Hepatocyte (in vitro differentiated cells): ENCODE measurements at places on chromosomes 7 and 10. TPM values are rescaled to one million over a fixed set of nuclear protein-coding genes. Genes with fewer than 3 reads are reported as not detected.
A peak's percentile ranks its signal among the peaks of the same experiment; 100 is the strongest.

PKD1L1 gene
- polyA plus RNA-seq, result 0.07 TPM in 1 of 2 replicates, not detected in the other

SLC18A2 gene
- polyA plus RNA-seq, result 0.84 and 1.6 TPM in 2 replicates

- no peak for DNase-seq
- no peak overlapping the region for H3K27ac ChIP-seq
- no peaks in the 10 kb centered on the region for H3K36me3 ChIP-seq
These were observed 227.7 kb downstream of the SKIDA1 start for GRCh38 chr10:21297603-21298383.

AGMO gene
- 4.0 and 6.5 TPM in 2 replicates for polyA plus RNA-seq

POLR2J gene
- polyA plus RNA-seq, result 77.4 and 83.2 TPM in 2 replicates

PRLHR gene
- polyA plus RNA-seq, result not detected in 2 replicates

ADK gene
- 46.7 and 49.1 TPM in 2 replicates for polyA plus RNA-seq

DNA sequence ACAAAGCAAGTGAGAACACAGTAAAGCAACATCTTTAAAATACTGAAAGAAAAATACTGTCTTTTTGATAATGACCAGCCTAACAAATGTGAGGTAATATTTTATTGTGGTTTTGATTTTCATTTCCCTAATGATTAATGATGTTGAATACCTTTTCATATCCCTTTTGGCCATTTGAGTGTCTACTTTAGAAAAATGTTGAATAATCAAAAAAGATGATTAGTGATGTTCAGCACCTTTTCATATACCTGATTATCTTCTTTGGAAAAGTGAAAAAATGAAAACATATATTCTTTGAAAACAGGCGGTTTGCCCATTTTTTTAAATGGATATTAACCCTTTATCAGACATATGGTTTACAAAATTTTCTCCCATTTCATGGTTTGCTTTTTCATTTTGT, 32.2 kb upstream of the EPHB6 start:
- H3K4me1 ChIP-seq, result no peaks in the 10 kb centered on the region
- no peaks in the 10 kb centered on the region for H3K36me3 ChIP-seq
- no peak overlapping the region for H3K4me3 ChIP-seq
- no peak for DNase-seq

DNA sequence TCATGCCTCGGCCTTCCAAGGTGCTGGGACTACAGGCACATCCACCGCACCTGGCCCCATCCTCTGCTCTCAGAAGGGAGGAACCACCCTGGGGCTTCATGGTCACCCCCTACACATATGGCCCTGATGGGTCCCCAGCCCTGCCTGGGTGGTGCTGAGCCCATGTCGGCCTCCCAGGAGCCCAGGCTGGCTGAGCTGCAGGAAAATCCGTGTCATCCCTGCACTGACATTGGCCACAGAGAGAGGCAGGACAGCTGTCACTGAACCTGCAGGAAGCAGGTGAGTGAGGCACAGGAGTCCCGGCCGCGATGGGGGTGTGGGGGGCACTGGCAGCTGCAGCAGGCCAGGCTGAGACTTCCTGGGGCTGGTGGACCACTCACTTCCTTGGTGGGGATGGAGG, 8.0 kb downstream of the GRIFIN start:
- no peaks in the 10 kb centered on the region for H3K27me3 ChIP-seq
- no peak overlapping the region for H3K27ac ChIP-seq
- H3K36me3 ChIP-seq, result no peaks in the 10 kb centered on the region
- no peak for DNase-seq

VPS37D gene
- polyA plus RNA-seq, result 7.5 and 9.5 TPM in 2 replicates

DNA sequence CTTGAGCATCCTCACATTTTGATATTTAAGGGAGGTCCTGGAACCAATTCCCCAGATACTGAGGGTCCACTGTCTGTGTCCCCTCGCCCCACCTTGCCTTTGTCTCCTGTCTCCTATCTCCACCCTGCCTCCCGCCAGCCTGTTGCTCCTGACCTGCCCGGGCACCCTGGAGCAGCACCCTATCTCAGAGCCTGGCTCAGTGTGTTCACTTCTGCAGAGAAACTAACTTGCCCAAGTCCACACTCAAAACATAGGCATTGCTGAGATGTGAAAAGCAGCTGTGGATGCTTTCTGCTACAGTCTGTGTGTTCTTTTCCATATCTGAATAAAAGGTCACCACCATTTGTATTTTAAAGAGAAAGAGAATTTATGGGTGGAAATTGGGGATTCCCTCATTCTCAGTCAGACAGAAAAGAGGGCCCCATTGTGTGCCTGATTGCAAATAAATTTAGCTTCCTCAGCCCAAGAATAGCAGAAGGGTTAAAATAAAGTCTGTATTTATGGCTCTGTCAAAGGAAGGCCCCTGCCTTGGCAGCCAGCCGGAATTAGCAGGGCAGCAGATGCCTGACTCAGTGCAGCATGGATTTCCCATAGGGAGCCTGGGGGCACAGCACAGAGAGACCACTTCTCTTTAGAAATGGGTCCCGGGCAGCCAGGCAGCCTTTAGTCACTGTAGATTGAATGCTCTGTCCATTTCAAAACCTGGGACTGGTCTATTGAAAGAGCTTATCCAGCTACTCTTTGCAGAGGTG, 161.3 kb downstream of the EGFR start:
- H3K27me3 ChIP-seq, result no peaks in the 10 kb centered on the region
- peak overlapping the region; percentile 85 for H3K27ac ChIP-seq
- H3K4me1 ChIP-seq, result peaks cover 60% of the 10 kb centered on the region
- H3K36me3 ChIP-seq, result no peaks in the 10 kb centered on the region
- DNase-seq, result no peak
- H3K4me3 ChIP-seq, result no peak overlapping the region

GRCh38 chr10:13180788-13181187, 19.4 kb downstream of the MCM10 start:
- no peak overlapping the region for H3K27ac ChIP-seq
- no peak overlapping the region for H3K4me3 ChIP-seq
- no peak for DNase-seq

DNA sequence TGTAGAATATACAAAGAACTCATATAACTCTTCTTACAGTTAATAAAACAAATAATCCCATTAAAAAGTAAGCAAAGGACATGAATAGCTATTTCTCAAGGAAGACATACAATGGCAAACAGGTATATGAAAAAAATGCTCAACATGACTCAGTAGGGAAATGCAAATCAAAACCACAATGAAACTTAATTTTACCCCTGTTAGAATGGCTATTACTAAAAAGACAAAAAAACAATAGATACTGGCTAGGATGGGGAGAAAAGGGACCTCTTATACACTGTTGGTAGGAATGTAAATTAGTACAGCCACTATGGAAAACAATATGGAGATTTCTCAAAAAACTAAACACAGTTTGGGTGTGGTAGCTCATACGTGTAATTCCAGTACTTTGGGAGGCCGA, 37.8 kb downstream of the HERPUD2 start:
- no peak for DNase-seq
- H3K27me3 ChIP-seq, result no peaks in the 10 kb centered on the region
- no peaks in the 10 kb centered on the region for H3K4me1 ChIP-seq
- no peak overlapping the region for H3K4me3 ChIP-seq
- H3K36me3 ChIP-seq, result no peaks in the 10 kb centered on the region

CHN2 gene
- 12.3 and 13.7 TPM in 2 replicates for polyA plus RNA-seq

DNA sequence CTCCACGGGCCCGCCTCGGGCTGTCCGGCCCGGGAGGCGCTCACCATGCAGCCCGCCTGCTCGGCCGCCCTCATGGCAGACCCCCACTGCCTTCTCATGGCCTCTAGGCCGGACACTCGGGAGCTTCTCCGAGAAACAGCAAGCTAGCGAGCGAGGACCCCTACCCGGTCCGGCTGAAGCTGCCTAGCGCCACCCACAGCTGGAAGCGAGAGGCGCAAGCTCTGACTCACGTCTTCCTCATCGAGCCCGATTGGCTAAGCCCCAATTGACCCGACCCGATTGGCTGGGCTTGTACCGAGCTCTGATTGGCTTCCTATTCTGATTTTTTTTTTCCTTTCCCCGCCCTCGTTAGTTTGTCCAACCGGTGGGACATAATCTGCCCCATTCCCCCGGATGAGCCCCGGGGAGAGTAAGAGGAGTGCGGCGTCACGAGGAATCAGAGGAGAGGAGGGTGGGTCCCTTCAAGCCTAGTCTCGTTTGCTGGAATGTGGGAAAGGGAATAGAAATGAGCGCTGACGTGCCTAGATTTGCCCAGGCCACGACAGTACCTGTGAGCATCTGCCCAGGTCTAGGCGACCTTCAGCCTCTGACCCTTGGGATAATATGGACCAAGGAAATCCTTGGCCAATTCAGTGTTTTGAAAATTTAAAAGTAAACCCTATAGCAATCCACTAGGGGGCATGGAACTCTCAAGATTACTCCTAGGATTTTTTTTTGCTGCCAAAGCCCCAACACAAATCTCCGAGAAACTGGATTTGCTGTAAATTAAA, at the start of gene TYSND1:
Gene TYSND1, minus strand, starts transcription at position 212 of the 770 bp plus-strand sequence. Its CDS starts 114 bp downstream, at position 98.
- peak; percentile 99 for DNase-seq
- H3K27me3 ChIP-seq, result no peaks in the 10 kb centered on the region
- H3K4me1 ChIP-seq, result peaks cover 16% of the 10 kb centered on the region

KLF14 gene
- 0.16 and 0.46 TPM in 2 replicates for polyA plus RNA-seq

HKDC1 gene
- 19.5 and 23.6 TPM in 2 replicates for polyA plus RNA-seq

DNA sequence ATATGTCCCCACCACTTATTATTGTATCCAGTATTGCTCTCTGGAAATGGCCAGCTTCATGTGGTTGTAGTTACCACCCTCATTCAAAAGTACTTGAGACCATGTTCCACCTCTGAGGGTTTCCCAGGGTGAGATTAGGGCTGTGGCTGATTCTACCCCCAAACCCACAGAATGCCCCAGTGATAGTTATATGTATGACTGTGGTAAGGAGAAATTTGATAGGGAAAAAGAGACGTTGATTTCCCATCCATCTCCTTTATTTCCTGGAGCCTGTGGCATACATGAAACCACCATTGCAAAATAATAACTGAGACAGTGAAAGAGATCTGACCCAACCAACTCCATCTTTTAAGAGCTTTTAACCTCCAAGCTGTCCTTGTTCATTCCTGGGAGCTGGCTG, 25.2 kb downstream of the ARL5B start:
- H3K4me1 ChIP-seq, result no peaks in the 10 kb centered on the region
- H3K27ac ChIP-seq, result no peak overlapping the region
- no peaks in the 10 kb centered on the region for H3K36me3 ChIP-seq
- H3K27me3 ChIP-seq, result no peaks in the 10 kb centered on the region
- no peak overlapping the region for H3K4me3 ChIP-seq

DNA sequence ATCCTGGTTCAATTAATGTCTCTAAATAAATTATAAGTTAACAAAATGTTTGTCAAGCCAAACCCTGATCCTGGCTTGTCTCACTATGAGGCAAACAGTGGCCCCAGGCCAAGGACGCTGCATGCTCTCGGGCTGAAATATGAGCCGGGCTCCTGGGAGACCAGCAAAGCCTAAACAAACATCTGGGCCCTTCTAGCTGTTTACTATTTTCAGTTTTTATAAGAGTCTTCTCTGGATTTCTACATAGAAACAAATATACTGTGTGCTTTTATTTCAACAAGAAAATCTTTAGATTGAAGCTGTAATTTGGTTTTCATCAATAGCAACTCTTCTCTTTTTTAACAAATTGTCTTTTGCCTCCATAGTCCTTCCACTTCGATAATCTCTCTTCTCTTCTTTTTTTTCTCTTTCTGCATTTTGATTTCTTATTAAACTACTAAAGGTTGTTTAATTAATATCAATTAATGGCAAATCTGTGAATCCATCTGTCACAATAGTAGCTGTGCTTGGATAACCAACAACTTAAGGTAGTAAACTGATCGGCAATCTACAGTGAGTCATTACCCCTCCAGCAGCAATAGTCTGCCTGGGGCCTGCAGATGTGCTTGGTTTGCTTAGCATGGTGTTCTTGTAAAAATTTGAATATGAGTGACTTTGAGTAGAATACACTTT, 83.3 kb upstream of the DNAJC1 start:
- no peaks in the 10 kb centered on the region for H3K27me3 ChIP-seq
- no peaks in the 10 kb centered on the region for H3K36me3 ChIP-seq

- no peaks in the 10 kb centered on the region for H3K27me3 ChIP-seq
- H3K36me3 ChIP-seq, result no peaks in the 10 kb centered on the region
- no peak overlapping the region for H3K27ac ChIP-seq
- no peak for DNase-seq
- H3K4me3 ChIP-seq, result no peak overlapping the region
- H3K4me1 ChIP-seq, result no peaks in the 10 kb centered on the region
These were observed 66.9 kb upstream of the SEMA3A start for GRCh38 chr7:84261509-84261908.

DNA sequence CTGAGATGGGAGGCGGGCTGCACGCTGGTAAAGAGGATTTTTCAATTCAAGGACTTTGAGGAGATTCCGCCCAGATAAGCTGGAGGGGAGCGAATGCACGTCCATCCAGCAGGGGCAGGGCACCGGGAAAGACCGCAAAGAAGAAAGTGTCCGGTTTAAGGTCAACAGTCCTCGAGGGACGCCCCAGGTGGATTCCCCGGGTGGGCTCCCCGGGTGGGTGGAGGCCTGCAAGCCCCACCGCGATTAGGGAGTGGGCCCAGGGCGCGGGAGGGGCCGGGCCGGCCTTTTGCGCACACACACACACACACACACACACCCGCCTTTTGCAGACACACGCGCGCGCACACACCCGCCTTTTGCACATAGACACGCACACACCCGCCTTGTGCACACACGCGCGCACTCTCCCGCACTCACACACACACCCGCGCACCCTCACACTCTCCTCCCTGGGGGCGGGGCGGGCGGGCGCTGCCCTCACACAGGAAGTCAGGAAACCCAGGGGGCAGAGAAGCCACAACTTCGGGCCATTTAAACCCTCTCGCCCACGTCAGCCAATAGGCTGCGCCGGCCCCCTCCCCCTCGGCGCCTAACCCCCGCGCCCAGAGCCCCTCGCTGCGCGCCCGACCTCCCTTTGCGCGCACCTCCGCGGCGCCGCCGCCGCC, 615 bp downstream of the ARHGAP12 start:
- H3K4me1 ChIP-seq, result peaks cover 20% of the 10 kb centered on the region
- peak overlapping the region; percentile 99 for H3K27ac ChIP-seq
- H3K27me3 ChIP-seq, result no peaks in the 10 kb centered on the region
- H3K4me3 ChIP-seq, result peak overlapping the region; percentile 48

SLC16A12 gene
- polyA plus RNA-seq, result 2.4 and 5.9 TPM in 2 replicates

GRCh38 chr10:74824184-74824899, 2.1 kb upstream of the KAT6B start:
- peak overlapping the region; percentile 86 for H3K4me3 ChIP-seq
- peak overlapping the region; percentile 93 for H3K27ac ChIP-seq
- peaks cover 36% of the 10 kb centered on the region for H3K4me1 ChIP-seq
- H3K27me3 ChIP-seq, result no peaks in the 10 kb centered on the region
- DNase-seq, result peak; percentile 49

GRCh38 chr10:24027107-24027506, 181.8 kb upstream of the KIAA1217 start:
- H3K4me3 ChIP-seq, result no peak overlapping the region
- H3K27me3 ChIP-seq, result no peaks in the 10 kb centered on the region

AKR1C8 gene
- 0.19 TPM in 1 of 2 replicates, not detected in the other for polyA plus RNA-seq

DNA sequence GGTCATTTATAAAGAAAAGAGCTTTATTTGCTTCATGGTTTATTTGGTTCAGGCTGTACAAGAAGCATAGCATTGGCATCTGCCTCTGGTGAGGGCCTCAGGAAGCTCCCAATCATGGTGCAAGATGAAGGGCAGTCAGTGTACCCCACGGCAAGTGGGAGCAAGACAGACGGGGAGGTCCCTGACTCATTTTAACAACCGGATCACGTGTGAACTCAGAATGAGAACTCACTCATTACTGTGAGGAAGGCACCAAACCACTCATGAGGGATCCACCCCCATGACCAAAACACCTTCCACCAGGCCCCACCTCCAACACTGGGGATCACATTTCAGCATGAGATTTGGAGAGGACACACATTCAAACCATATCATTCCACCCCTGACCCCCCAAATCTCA, 15.7 kb upstream of the CRYGN start:
- H3K4me3 ChIP-seq, result no peak overlapping the region
- no peaks in the 10 kb centered on the region for H3K27me3 ChIP-seq
- DNase-seq, result no peak
- H3K27ac ChIP-seq, result no peak overlapping the region
- H3K4me1 ChIP-seq, result peaks cover 13% of the 10 kb centered on the region
- no peaks in the 10 kb centered on the region for H3K36me3 ChIP-seq

HMX3 gene
- polyA plus RNA-seq, result not detected in 2 replicates

GRCh38 chr10:102485093-102485784, 17.3 kb downstream of the ACTR1A start:
- H3K4me1 ChIP-seq, result no peaks in the 10 kb centered on the region
- H3K27me3 ChIP-seq, result no peaks in the 10 kb centered on the region
- no peak overlapping the region for H3K27ac ChIP-seq
- no peaks in the 10 kb centered on the region for H3K36me3 ChIP-seq
